ENCODE measurements at places on chromosomes 5 and 9.

GRCh38 chr5:19927170-19927569, 60.8 kb downstream of the CDH18 start:
- no peak for DNase-seq

DNA sequence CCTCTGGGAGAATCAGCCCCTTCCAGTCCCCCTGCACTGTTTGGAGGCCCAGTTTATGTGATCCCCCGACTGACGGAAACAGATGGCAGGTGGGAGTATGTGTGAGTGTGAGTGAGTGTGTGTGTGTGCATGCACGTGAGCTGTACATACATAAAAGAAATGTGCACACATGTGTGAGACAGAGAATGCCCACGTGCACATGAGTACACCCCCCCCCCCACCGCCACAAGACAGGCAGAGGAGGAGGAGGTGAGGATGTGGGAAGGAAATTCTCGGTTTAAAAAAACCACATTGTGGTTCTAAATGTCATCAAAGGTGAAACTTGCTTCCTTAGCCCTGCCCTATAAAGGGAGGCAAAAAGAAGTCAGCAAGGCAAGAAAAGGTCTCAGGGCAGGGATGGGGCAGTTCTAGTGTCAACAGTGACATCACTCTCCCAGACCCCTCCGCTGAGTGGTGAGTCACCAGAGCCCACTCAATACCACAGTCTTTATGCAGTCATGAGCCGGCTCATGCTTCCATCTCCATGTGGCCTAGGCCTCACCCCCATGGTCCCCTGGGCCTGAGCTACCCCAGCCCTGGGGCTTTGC, 79.2 kb upstream of the HSPA9 start:
- peak; percentile 64 for DNase-seq

DNA sequence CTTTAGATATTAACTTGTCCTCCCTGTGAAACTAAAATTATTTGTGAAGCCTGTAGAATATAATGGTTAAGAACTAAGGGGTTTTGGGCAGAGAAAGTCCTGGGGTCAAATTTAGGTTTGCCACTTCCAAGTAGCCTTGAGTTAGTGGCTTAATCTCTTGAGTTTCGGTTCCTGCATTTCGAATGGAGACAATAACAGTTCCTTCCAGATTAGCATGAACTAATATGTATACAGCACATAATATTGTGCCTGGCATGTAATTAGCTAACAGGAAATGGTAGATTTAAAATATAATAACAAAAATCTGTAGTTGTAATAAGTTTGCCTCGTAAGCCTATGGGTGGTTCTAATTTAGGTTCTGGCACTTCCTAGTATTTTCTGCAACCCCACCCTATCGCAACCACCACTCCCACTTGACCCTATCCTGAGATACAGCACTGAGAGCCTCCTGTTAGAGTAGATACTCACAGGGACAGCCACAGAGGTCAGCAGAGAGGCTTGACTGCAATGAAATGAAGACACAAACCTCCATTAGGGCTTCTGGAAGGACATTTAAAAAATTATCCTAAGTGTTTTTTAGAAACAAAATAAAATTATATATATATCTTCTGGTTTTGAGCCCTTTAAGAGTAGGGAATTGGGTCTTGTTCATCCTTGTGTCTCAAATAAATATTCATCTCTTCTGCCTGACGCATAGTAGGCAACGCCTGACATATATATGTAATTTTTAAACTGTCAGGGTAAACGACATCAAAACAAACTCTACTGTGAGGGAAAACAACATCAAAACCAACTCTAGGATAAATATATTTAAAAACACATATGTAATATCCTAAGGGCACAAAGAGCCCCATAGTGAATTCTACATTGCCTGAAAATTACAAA, 8.5 kb downstream of the SPINK9 start:
- DNase-seq: no peak

GRCh38 chr9:110148891-110149290, 59.1 kb downstream of the C9orf152 start:
- no peak for DNase-seq

DNA sequence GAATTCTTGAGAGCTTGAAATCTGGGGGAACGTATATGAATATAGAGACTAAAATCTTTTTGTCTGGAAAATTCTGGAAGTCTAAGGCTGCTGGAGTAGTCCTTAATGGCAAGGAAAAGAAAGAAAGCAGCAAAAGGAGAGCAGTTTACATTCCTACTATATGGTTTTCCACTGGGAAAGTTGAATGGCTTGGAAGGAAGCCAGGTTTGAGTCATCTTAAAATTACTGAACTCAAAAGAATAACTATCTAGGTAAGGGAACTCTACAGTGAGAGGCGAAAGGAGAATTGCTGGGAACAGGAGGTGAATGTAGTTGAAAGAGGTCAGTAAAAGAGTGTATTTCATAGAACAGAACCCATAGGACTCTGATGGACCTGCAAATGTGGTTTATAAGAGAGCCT, 258.1 kb upstream of the EDIL3 start:
- no peak for DNase-seq

DNA sequence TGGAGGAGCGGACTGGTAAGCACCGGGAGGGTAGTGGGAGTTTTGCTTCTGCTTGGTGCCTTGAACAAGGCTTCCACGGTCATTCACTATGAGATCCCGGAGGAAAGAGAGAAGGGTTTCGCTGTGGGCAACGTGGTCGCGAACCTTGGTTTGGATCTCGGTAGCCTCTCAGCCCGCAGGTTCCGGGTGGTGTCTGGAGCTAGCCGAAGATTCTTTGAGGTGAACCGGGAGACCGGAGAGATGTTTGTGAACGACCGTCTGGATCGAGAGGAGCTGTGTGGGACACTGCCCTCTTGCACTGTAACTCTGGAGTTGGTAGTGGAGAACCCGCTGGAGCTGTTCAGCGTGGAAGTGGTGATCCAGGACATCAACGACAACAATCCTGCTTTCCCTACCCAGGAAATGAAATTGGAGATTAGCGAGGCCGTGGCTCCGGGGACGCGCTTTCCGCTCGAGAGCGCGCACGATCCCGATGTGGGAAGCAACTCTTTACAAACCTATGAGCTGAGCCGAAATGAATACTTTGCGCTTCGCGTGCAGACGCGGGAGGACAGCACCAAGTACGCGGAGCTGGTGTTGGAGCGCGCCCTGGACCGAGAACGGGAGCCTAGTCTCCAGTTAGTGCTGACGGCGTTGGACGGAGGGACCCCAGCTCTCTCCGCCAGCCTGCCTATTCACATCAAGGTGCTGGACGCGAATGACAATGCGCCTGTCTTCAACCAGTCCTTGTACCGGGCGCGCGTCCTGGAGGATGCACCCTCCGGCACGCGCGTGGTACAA, 556 bp downstream of the PCDHGC3 start:
- no peak for DNase-seq

DNA sequence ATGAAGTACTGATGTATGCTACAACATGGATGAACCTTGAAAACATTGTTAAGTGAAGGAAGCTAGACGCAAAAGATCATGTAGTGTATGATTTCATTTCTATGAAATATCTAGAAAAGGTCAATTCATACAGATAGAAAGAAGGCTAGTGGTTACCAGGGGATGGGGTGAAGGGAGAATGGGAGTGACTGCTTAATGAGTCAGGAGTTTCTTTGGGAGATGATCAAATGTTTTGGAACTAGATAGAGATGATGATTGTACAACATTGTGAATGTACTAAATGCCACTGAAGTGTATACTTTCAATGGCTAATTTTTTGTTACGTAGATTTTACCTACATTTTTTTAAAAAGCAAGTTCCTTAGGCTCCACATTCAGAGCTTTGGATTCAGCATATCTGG, 14.9 kb upstream of the DELE1 start:
- DNase-seq: no peak

- no peak for DNase-seq
Measured at GRCh38 chr5:62522811-62523210, 55.8 kb upstream of the LRRC70 start.

Data from CD4-positive, alpha-beta T cell treated with Interleukin-15 for 4 hours (primary cell).